ENCODE measurements at places on chromosomes 3 and 15.

DNA sequence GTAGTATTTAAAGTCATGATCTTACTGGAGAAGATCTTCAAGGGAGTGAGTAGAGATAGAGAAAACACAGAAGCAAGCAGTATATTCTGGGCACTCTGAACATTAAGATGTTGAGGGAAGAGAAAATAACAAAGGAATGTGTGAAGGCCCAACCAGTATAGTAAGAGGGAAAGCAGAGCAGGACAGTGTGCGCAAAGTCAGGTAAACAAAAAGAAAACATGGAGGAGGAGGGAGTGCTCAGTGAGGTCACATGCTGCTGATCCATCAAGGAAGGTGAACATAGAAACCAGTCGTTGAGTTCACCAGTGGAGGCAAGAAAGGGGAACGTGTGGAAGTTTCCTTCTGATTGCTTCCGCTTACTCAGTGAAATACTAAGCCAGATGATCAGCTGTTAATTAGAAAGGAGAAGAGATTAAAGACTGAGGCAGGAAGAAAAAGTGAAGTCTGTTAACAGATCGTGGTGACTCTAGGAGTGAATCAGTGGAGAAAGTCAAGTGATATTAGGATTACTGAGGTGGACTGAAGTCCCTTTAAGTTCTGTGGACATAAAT is 47.2 kb downstream of the OPA1 start:
- no peak for DNase-seq

DNA sequence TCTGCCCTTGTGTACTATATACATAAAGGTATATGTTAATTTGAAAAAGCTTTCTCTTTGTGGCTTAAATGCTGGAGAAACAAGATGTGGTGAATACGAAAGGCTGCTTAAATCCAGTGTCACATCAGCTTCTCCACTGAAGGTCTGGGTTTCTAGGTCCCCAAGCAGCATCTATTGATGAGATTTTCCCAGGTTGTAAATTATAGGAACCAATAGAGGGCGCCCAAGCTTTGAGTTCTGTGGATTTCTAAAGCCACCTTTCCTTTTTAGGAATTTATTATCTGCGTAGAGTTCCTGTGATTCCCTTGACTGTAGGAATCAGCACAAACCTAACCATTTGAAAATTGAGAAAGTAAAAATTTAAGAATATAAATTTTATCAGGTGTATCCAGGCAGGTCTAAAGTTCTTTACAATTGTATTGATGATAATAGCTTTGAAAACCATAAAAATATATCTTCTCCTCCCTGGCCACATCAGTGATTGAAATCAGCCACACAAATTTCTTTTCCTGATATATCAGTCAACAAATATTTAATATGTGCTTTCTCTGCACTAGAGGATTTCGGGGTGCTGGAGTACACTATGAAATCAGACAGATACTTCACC is 88.3 kb upstream of the ADAMTSL3 start:
- no peak for DNase-seq

DNA sequence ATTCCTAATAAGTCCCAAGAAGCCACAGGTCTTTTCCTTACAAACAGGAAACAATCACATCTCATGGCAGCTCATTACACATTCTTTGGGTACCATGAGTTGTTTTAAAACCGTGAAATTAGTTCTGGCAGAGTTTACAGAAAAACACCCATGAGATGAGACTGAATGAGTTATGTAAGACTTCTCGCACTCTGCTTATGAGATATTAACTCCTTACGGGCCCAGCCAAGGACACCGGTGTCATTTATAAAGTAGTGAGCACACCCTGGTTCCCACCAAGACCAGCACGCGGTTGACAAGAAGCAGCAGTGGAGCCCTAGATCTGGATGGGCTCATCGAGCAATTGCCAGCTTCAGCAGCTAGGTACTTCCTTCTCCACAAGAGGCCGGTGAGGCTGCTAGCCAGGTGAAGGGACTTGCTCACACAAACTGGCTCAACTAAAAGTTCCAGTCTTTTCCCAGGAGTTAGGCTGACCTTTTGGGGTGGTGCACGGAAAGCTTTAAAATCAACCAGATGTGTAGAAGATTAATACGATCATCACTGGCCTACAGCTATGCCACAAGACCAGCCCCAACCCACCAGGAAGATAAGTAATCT is 318.6 kb upstream of the ICE2 start:
- DNase-seq = no peak

DNA sequence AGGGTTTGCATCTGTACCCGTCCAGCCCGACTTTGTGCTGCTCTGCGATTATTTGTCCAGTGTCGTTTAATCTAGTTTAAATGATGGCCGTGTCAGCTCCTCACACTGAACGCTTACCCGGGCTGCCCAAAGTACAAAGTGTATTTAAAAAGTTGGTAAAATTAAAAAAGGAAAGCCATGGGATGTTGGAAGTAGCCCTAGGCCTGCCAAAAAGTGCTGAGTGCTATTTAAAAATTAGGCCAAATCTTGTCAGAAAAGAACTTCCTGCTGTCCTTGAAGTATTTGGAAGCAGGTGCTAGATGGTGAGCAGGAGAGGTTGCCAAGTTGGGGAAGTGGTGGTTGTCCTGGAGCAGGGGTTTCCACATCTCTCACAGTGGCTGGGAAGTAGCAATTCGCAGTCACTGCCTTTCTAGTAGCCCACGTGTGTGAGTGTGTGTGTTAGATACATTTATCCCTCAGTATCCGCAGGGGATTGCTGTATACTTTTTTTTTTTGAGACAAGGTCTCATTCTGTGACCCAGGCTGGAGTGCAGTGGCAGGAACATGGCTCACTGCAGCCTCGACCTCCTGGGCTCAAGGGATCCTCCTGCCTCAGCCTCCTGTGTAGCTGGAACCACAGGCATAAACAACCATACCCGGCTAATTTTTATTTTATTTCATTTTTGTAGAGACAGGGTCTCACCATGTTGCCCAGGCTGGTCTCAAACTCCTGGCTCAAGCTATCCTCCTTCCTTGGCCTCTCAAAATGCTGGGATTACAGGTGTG is 664 bp downstream of the PPCDC start:
- DNase-seq = peak; percentile 30

GRCh38 chr15:68276668-68277067 is 877 bp upstream of the FEM1B start:
- DNase-seq = no peak

DNA sequence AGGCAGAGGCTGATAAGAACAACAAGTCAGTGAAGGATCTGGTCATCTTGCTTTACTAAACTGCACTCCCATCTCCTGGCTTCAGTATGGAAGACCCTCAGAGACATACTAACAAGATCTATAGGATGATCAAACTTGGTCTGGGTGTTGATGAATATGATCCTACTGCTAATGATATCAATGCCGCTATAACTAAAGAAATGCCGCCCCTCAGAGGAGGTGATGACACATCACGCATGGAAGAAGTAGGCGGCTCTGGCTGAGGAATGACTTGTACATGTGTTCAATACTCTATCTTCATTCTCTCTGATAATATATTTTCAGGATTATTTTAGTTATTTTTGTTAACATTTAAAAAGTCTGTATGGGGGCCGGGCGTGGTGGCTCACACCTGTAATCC is 17.5 kb upstream of the EIF2B5 start:
- peak; percentile 62 for DNase-seq

- no peak for DNase-seq
Observed at GRCh38 chr3:99873269-99874102, 55.8 kb downstream of the CMSS1 start.

DNA sequence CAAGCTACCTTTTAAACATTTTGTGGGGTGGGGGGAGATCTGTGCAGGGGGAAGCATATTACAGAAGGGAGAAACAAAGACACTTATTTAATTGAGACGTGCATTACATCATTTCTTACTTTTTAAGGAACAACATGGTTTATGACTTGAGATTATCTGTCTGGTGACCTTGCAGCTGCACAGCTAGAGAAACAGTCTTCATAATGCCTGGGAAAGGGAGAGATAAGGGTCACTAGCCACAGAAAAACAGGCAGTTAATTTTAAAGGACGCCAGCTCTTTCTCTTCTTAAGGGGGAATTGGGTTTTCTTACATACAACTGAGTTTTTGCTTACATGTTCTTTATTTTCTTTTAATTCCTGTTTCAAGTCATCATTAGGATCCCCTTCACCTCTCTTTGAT is 147.9 kb downstream of the SST start:
- DNase-seq = no peak

DNA sequence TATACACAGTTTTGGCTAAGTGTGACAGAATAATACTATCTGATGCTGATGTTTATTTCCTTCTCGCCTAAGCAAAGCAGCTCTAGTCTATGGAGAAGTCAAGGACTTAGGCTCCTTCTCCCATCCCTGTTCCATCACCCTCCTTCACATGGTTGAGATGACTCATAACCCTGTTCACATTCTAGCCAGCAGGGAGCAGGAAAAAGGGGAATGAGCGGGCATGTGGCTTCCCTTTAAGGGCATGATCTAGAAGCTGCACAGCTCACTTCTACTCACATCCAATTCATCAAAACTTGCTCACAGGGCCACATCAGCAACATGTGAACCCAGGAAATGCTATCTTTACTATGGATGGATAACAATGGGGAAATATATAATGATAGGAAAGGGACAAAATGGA is 40.9 kb downstream of the CBLB start:
- no peak for DNase-seq

GRCh38 chr3:185521349-185522138 is 22.7 kb upstream of the TMEM41A start:
- DNase-seq = no peak

- no peak for DNase-seq
Observed at GRCh38 chr3:14823393-14823792, 4.6 kb downstream of the FGD5 start.

DNA sequence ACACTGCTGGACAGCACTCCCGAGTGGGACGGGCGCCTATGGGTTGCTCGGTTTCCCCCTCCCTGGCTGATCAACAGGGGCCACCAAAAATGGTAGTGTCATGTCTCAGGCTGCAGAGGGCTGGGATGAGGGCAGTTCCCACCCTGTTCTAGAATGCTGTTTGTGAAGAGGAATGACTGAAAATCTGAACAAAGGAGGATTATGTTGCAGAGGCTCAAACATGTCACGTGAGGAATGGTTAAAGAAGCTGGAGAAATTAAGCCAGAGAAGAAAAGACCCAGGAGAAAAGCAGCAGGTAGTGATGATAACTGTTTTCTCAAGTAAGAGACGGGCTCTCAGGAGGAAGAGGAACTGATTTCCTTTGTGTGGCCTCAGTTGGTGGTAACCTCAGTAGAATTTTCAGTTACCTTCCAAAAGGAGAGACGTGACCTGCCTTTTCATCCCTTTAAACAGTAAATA is 10.4 kb downstream of the SPG21 start:
- DNase-seq = no peak

GRCh38 chr15:85412956-85413854 is 32.8 kb downstream of the AKAP13 start:
- DNase-seq = no peak

GRCh38 chr15:45166834-45167630 is 20.7 kb downstream of the SHF start:
- peak; percentile 74 for DNase-seq

DNA sequence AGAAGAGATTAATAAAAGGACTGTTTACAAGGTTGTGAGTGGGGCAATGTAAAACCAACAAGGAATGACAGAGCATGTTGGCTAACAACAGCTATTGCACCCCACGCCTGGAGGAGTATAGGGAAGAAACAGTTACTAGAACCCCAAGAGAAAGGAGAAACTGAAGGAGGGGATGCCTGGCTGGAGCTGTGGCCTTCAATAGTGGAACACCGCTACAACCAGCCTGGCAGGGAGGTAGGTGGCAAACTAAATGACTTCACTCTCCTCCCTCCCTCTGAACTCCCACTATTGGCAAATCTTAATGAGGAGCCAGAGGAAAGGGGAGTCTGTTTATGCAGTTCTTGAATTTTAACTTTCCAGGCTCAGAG is 7.2 kb upstream of the CD47 start:
- no peak for DNase-seq

DNA sequence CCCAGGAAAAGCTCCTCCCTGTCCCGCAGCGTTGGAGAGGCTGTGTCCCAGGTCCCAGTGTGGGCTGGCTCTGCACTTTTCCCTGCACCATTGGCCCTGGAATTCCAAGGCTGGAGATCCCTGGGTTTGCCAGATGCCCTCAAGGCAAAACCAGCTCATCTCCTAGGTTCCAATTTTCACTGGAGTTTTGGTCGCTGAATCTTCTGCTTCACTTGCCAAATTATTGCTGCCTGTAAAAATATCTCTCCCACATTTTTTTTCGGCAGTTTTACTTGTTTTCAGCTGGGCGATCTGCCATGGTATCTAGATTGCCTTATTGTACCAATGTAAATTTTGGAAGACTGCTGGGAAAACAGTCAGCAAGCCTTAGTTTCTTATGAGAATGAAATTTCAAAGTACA is 150.9 kb upstream of the ATP10A start:
- no peak for DNase-seq

DNA sequence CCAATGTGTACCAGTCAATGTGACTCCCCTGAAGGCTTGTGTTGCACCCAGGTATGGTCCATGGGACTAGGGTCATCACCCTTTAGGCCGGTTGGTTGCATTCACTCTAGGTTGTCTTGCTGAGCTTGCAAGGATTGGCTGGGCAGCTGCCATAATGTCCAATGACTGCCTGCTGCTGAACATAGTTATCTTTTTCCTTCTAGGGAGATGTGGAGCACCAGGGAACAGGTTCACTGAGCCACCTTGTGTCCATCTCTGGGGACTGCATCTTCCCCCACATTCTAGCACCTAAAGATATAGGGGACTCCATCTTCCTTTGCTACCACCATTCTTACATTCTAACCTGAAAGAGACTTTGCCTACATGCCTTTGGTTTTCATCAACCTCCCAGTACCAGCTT is 580.4 kb upstream of the TBL1XR1 start:
- DNase-seq = peak; percentile 88

GRCh38 chr3:55868347-55868746 is 381.2 kb upstream of the WNT5A start:
- no peak for DNase-seq
